ENCODE measurements at places on chromosomes 13 and 19.

- DNase-seq = no peak
- H3K27me3 ChIP-seq = peaks cover 33% of the 10 kb centered on the region
- peaks cover 29% of the 10 kb centered on the region for H3K4me1 ChIP-seq
- H3K4me3 ChIP-seq = no peak overlapping the region
- H3K27ac ChIP-seq = no peak overlapping the region
- H3K36me3 ChIP-seq = no peaks in the 10 kb centered on the region
Observed at GRCh38 chr19:1468274-1468820, 10.7 kb downstream of the C19orf25 start.

DNA sequence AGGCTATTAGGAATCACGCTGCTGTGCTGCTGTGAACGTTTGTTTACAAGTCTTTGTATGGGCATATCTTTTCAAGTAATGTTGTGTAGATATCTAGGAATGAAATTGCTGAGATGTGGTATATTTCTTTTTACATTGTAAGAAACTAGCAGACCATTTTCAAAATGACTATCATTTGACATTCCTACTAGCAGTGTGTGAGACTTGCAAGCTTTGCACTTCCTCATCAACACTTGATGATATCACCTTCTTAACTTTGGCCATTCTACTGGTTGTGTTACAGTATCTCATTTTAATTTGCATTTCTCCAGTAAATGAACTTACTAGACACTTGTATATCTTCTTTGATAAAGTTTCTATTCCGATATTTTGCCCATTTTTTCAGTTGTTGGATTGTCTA, 12.1 kb downstream of the METTL21C start:
- no peak overlapping the region for H3K4me3 ChIP-seq
- H3K36me3 ChIP-seq = peaks cover 18% of the 10 kb centered on the region
- peaks cover 6% of the 10 kb centered on the region for H3K4me1 ChIP-seq
- H3K27ac ChIP-seq = no peak overlapping the region
- H3K27me3 ChIP-seq = no peaks in the 10 kb centered on the region
- no peak for DNase-seq

GRCh38 chr13:70051531-70051930, 56.1 kb upstream of the ATXN8OS start:
- H3K36me3 ChIP-seq = no peaks in the 10 kb centered on the region
- no peak overlapping the region for H3K27ac ChIP-seq
- H3K4me1 ChIP-seq = no peaks in the 10 kb centered on the region

GRCh38 chr13:60329221-60329923, 67.6 kb upstream of the TDRD3 start:
- H3K27me3 ChIP-seq = no peaks in the 10 kb centered on the region
- no peak overlapping the region for H3K4me3 ChIP-seq
- no peak for DNase-seq
- H3K4me1 ChIP-seq = no peaks in the 10 kb centered on the region

- no peak overlapping the region for H3K27ac ChIP-seq
- H3K4me3 ChIP-seq = no peak overlapping the region
- no peaks in the 10 kb centered on the region for H3K4me1 ChIP-seq
- peaks cover 9% of the 10 kb centered on the region for H3K27me3 ChIP-seq
- H3K36me3 ChIP-seq = no peaks in the 10 kb centered on the region
Observed at GRCh38 chr19:4754248-4754647, 30.6 kb upstream of the DPP9 start.

- peaks cover 86% of the 10 kb centered on the region for H3K36me3 ChIP-seq
- no peaks in the 10 kb centered on the region for H3K27me3 ChIP-seq
- no peaks in the 10 kb centered on the region for H3K4me1 ChIP-seq
- peak; percentile 57 for DNase-seq
- no peak overlapping the region for H3K27ac ChIP-seq
Observed at GRCh38 chr19:16417660-16418596, 53.8 kb downstream of the EPS15L1 start.

DNA sequence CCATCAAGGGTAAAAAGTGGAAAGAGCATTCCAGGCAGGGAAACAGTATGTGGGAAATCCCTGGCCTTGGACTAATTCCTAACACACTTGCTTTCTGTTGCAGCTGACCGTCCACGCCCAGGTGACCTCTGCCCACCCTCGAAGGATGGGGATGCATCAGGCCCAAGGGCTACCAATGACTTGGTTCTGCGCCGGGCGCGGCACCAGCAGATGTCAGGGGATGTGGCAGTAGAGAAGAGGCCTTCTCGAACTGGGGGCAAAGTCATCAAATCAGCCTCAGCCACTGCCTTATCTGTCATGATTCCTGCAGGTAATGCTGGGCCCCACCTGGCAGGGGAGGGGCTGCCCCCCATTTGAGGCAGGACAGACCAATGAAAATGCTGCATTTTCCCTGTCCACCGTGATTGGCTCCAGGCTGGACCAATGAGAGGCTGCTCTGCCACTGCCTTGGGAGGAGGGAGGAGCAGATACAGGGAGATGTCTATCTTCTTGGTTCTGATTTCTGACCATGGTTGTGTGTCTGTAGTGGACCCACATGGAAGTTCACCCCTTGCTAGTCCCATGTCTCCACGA, 12.6 kb downstream of the DNASE2 start:
- no peak overlapping the region for H3K27ac ChIP-seq
- H3K4me3 ChIP-seq = no peak overlapping the region
- DNase-seq = no peak
- peaks cover 2% of the 10 kb centered on the region for H3K27me3 ChIP-seq

GRCh38 chr19:55146078-55146704, 2.8 kb downstream of the TNNT1 start:
- H3K4me3 ChIP-seq = peak overlapping the region; percentile 19
- H3K27ac ChIP-seq = no peak overlapping the region
- peak; percentile 66 for DNase-seq
- H3K36me3 ChIP-seq = no peaks in the 10 kb centered on the region
- peaks cover 73% of the 10 kb centered on the region for H3K27me3 ChIP-seq

DNA sequence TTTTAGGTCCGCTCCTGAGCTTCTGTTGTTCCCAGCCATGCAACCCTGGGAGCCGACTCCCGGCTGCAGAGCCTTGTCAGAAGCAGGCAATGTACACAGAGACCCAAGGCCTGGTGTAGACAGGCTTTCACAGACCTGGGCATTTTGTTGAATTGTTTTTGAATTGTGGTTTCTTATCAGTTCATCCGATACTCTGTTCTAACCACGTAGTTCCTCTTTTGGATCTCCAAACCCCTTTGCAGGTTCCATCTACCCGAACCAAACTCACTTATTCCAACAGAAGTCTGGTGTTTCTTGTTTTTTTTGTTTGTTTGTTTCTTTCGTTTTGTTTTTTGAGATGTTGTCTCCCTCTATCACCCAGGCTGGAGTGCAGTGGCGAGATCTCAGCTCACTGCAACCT, 6.3 kb upstream of the NLRP2 start:
- DNase-seq = peak; percentile 90
- peak overlapping the region; percentile 47 for H3K4me3 ChIP-seq
- H3K4me1 ChIP-seq = peaks cover 25% of the 10 kb centered on the region
- H3K36me3 ChIP-seq = no peaks in the 10 kb centered on the region
- H3K27me3 ChIP-seq = no peaks in the 10 kb centered on the region
- H3K27ac ChIP-seq = no peak overlapping the region

- no peaks in the 10 kb centered on the region for H3K27me3 ChIP-seq
- no peaks in the 10 kb centered on the region for H3K36me3 ChIP-seq
- DNase-seq = no peak
- H3K4me1 ChIP-seq = no peaks in the 10 kb centered on the region
Observed at GRCh38 chr19:31937983-31938382, 407.4 kb upstream of the ZNF507 start.

DNA sequence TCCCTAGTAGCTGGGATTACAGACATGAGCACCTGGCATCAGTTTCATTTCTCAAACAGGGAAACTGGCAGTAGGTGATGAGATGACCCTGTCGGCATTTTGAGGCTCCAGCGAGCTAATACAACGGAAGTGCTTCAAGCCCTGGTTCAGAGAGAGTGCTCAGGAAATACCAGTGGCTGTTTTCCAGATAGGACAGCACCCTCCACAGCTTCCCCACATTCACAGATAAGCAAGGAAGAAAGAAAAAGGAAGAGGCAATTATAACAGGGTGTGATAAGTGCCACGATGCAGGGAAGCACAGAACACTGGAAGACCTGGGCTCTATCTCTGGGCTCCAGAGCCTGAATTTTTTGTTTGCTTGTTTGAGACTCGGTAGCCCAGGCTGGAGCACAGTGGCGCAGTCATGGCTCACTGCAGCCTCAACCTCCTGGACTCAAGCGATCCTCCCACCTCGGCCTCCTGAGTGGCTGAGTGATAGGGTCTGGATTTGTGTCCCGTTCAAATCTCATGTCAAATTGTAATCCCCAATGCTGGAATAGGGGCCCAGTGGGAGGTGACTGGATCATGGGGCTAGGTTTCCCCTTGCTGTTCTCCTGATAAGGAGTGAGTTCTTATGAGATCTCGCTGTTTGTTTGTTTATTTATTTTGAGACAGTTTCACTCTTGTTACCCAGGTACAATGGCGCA, 43.5 kb downstream of the PIN1 start:
- no peak overlapping the region for H3K27ac ChIP-seq
- no peaks in the 10 kb centered on the region for H3K36me3 ChIP-seq
- no peaks in the 10 kb centered on the region for H3K4me1 ChIP-seq
- no peaks in the 10 kb centered on the region for H3K27me3 ChIP-seq
- DNase-seq = no peak

GRCh38 chr13:112902101-112902651, 66.8 kb upstream of the MCF2L start:
- no peaks in the 10 kb centered on the region for H3K27me3 ChIP-seq
- no peaks in the 10 kb centered on the region for H3K36me3 ChIP-seq
- no peak overlapping the region for H3K4me3 ChIP-seq

- H3K27me3 ChIP-seq = no peaks in the 10 kb centered on the region
- H3K4me1 ChIP-seq = no peaks in the 10 kb centered on the region
- no peaks in the 10 kb centered on the region for H3K36me3 ChIP-seq
Observed at GRCh38 chr13:29801737-29802305, 48.6 kb downstream of the UBL3 start.

DNA sequence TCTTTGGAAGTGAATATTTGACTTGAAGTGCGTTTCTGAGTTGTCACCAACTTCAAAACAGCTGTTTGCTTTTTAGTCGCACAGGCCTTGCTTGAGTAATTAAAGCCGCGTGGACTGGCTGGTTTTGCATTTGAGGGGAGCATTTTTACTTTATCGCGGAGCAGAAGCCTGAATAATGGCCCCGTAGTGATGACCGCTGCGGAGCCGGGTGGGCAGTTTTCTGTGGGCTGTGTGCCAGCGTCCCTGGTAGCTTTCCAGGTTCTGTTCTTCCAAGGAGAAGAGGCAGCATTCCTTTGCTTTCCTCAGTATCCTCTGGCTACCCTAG, 1.1 kb downstream of the NAA16 start:
- peak; percentile 59 for DNase-seq
- H3K4me1 ChIP-seq = peaks cover 15% of the 10 kb centered on the region
- H3K27ac ChIP-seq = peak overlapping the region; percentile 50
- peaks cover 4% of the 10 kb centered on the region for H3K36me3 ChIP-seq

DNA sequence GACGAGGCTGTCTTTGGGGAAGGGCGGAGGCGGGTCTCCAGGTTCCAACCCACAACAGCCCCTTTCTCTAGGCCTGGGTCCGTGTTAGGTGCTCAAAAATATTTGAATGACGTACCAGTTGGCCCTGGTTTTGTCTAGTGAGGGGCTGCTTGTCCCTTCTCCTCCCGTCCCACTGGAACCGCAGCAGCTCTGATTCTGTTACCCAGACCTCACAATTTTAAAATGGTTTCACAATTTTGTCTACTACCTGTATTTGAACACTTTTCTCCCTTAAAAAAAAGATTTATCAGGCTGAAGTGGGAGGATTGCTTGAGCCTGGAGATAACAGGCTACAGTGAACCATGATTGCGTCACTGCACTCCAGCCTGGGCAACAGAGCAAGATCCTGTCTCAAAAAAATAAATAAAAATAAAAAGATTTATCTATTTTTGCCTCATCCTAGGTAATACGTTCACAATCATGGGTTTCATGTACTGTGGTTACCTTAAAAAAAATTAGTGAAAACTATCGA, 1.3 kb upstream of the IRF2BP1 start:
- H3K27me3 ChIP-seq = no peaks in the 10 kb centered on the region
- peak overlapping the region; percentile 87 for H3K27ac ChIP-seq
- H3K4me3 ChIP-seq = peak overlapping the region; percentile 80
